MV-4-11 (cell line): ENCODE measurements at places on chromosomes 2 and 18.

- DNase-seq: no peak
These were observed 31.7 kb upstream of the ZNF396 start for GRCh38 chr18:35408843-35409261.

DNA sequence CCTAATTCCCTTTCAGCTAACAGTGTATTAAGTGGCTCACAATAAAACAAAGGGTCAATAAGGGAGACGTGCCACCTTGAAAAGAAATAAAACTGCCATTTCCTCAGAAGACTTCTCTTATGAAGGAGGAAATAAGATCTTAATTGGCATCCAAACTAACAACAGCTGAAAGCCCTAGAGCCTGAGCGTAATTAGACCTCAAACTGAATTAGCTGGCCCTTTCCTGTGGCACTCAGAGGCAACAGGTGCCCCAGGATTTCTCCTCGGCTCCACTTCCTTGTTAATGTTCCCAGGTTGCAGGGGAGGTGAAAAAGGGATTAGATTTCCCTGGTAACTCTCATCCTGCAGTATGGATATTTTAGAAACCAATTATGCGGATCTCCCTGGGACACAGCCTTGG is 804.3 kb downstream of the DCDC2C start:
- DNase-seq: no peak

DNA sequence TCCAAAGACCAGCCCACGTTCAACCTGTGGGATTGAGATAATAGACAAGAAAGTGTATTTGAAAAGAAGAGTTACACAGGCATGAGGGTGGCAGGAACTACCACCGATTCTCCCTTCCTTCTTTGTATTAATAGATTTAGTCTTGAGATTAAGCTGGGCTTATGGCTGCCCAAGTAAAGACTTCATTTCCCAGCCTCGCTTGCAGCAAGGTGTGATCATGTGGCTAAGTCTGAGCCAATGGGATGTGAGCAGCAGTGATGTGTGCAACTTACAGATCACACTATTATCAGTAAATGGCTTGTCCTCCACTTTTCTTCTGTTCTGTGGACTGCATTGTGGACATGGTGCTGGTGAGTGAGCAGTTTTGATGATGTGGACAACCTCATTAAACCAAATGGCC is 101.7 kb downstream of the POLR1A start:
- no peak for DNase-seq

DNA sequence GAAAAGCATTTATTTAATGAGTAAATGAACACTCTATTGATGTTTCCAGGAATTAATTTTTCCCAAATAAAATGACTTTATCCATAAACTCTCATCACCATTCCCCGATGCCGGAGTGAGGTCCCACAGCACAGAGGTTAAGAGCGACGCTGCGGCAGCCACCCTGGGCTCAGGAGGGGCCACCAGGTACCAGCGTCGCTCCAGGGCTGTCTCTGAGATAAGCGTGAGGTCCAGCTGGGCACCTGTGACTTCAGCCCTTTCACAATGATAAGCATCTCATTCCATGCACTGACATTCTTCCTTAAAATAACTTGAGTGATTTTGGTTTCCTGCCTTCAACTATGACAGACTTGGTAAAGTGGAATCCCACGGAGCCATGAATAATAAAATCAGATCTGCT is 182.1 kb downstream of the TWIST2 start:
- DNase-seq: no peak

- peak; percentile 88 for DNase-seq
These were observed 31.6 kb upstream of the CASP10 start for GRCh38 chr2:201151127-201151981.

DNA sequence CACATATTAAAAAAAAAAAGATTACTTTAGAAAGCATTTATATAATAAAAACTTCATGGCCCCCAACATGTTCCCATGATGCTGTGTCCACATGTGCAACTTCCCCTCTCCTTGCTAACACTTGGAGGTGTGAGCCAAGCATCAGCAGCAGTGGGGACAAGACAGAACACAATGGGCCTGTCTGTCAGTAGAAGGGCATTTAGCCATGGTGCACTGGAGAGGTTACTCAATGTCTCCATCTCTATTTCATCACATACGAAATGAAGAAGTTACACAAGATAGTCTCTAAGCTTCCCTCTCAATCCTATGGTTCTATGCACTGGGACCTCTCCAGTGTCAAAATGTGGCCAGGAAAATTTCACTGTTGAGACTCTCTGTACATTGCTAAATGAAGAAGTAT is 2.5 kb downstream of the VIT start:
- DNase-seq: peak; percentile 98
